ENCODE measurements at places on chromosomes 4 and X.

GRCh38 chrX:63718010-63718694 lies 66.9 kb downstream of the ARHGEF9 start:
- no peak for DNase-seq

- DNase-seq = no peak
These were observed 117.6 kb upstream of the RASGEF1B start for GRCh38 chr4:81589262-81589661.

DNA sequence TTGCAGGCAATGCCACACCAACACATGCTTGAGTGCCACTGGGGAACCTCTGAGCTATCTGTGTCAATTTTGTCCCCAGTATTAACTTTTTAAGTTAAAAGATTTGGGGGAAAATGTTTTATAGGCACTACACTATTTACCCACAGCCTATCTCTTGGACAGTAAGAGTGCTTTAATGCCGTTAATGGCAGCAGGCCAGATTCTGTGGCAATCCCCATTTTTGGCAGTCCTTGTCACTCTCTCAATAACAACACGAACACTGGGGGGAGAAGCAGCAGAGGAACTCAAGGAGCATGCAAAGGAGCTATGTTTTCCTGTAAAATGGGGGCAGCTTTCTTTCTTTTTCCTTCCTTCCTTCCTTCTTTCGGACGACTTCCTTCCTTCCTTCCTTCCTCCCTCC lies 168.6 kb downstream of the NSUN7 start:
- peak; percentile 83 for DNase-seq

- no peak for DNase-seq
These were observed 2095.9 kb downstream of the ARAP2 start for GRCh38 chr4:34148322-34148908.

DNA sequence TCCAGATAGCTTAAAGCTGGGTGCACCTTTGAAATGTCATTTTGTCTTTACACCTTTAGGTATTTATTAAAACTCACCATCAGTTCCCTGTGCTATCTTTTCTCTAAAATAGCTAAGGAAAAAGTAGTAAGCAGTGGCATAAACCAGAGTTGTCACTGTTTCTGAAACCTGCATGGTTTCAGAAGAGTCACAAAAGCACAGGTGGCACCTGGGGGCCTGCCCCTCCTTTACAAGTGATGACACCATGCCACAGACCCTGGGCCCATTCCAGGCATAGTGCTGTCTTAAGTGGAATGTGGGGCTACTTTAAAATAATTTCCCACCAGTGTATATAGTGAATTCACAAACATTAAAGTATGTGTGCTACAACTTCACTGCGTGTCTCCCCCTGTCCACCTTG lies 47.8 kb downstream of the DCUN1D4 start:
- no peak for DNase-seq

GRCh38 chr4:58113126-58113525 lies 1002.9 kb upstream of the IGFBP7 start:
- no peak for DNase-seq

- DNase-seq = no peak
These were observed 109.2 kb downstream of the NSUN7 start for GRCh38 chr4:40858962-40859361.

GRCh38 chr4:7862561-7863192 lies 77.0 kb downstream of the AFAP1 start:
- DNase-seq = peak; percentile 45

DNA sequence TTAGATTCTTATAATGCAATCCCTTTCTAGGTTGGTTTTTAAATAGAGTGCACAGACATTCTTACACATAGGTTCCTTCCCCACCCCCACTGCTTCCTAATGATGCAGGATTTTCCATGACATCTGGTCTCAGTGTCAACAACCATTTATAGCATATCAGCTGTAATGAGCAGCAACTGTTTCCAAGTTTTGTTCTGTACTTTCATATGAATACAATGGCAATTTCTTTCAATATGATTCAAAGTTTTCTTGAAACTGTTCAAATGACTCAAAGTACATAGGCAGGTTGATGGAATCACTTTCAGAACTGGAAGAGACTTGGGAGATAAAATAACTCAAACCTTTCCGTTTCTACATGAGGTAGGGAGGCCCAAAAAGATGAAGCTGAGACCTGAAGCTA lies 220.7 kb downstream of the CAMK2D start:
- peak; percentile 42 for DNase-seq

DNA sequence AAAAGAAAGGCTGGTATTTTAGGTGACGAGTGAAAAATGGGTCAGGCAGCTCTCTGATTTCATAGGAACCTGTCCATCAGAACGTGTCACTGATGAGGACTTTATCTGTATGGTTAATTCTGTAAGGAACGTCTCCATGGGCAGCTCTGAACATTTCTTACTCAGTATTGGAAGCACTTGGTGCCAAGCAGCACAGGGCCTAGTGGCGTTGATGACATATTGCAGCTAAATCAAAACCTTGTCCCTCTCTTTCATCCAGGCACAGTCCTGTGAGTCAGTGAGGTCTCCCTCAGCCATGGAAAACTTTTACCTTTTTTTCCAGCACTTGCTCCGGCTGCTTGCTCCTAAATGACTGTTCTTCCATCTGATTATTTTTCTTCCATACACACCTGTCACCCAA lies 301.9 kb downstream of the DHX15 start:
- no peak for DNase-seq

GRCh38 chr4:168183717-168184571 lies 91.6 kb downstream of the ANXA10 start:
- peak; percentile 53 for DNase-seq

- DNase-seq = no peak
These were observed 46.9 kb downstream of the XIAP start for GRCh38 chrX:123906557-123907316.

DNA sequence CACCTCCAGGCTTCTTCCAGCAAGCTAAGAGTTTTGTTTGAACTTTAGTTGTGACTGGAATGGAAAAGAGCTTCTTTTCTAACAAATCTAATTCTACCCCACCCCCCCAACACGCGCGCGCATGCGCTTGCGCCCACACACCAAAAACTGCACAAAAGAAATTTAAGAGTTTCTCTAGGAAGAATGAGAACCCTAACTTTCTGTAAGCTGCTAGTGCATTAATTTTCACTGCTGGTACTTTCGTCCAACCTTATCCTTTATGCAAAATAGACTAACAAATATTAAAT lies 9.0 kb upstream of the INTU start:
- no peak for DNase-seq

DNA sequence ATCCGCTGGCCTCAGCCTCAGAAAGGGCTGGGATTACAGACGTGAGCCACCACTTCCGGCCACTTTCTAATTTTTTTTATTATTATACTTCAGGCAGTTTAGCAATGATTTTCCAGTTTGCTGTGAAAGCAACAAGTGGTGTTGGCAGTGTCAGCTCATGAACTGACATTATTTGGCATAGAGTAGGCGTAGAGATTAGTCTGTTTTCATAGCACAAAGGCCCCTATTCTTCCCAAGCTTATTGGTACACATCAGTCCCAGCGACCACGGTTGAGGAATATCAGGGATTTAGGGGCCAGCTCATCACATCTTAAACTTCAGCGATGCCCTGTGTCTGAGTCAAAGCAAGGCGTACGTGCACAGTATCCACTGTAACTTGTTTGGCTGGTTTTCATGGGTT lies 53.0 kb upstream of the RASSF6 start:
- no peak for DNase-seq

GRCh38 chr4:156886481-156886880 lies 85.1 kb downstream of the PDGFC start:
- DNase-seq = no peak

- DNase-seq = no peak
These were observed 94.4 kb upstream of the CD99 start for GRCh38 chrX:2596555-2597255.

- no peak for DNase-seq
These were observed 46.7 kb downstream of the REELD1 start for GRCh38 chr4:146261041-146261440.

DNA sequence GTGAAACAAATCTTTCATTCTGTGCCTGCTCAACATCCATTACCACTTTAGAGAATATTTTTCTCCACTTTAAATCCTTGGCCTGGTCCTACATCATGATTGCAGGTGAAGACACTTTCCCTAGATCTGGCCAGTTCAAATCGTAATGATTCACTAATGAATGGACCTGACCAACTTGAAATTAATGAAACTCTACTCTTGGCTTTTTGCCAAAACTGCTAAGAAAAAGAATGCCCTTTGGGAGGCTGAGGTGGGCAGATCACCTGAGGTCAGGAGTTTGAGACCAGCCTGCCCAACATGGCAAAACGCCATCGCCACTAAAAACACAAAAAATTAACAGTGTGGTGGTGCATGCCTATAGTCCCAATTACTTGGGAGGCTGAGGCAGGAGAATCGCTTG lies 1082.6 kb upstream of the LCORL start:
- DNase-seq = no peak

DNA sequence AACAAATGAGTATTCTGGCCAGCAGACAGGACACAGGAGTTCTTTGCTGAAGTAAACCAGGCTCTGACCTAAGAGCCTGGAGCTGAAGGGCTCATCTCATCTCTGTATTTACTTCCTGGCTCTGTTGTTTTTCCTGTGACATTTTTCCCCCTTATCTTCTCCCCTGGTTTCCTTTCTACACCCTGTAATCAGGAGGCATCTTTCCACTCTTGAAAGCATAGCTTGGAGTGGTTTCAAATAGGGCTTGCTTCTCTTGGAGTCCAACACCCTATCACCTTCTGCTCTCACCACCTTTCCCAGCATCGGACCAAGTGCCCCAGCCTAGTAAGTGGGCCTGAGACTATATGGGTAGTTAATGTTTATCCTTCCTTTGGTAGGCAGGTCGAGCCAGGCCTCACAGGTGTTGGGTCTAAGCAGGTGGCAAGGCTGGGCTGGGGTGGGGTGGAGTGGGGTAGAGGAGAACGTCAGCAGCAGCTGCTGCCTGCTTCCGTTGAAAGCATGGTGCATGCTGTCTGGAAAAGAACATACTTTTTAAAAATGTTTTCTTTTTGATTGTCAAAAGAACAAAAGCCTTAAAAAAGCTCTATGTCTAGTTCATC lies 1.2 kb downstream of the DRP2 start:
- no peak for DNase-seq

DNA sequence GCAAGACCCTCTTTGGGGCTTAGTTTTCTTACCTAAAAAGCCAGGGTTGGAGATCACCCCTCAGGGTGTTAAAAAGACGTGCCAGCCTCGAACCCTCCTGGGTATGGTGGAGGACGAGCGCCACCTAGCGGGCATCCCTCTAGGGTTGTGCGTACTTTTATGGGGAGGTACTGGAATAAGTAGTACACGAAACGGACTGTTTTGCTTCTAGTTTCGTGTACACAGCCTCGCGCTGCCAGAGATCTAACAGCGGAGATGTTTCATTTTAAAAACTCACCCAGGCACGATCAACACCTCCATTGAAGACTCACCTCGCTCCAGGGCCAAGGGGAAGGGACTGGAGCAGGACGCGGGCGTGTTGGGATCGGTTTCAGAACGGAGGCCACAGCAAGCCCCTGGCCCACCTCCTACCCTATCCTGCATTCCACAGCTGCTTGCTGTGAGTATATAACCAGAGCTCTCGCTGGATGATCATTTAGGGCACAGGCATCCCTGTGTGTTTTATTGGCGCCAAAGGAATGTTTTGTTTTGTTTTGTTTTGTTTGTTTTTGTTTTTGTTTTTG lies 4.8 kb upstream of the NKX3-2 start:
- DNase-seq = peak; percentile 72

GRCh38 chr4:5157791-5158770 lies 106.8 kb downstream of the STK32B start:
- DNase-seq = no peak

- DNase-seq = peak; percentile 49
These were observed 15.7 kb downstream of the FHL1 start for GRCh38 chrX:136162827-136163570.

- DNase-seq = no peak
These were observed 12.5 kb downstream of the KLHL15 start for GRCh38 chrX:24014388-24015018.

- peak; percentile 72 for DNase-seq
These were observed 77.4 kb downstream of the PLAC1 start for GRCh38 chrX:134580907-134581306.

GRCh38 chr4:80069837-80070731 lies 2.9 kb downstream of the ANTXR2 start:
- peak; percentile 37 for DNase-seq

DNA sequence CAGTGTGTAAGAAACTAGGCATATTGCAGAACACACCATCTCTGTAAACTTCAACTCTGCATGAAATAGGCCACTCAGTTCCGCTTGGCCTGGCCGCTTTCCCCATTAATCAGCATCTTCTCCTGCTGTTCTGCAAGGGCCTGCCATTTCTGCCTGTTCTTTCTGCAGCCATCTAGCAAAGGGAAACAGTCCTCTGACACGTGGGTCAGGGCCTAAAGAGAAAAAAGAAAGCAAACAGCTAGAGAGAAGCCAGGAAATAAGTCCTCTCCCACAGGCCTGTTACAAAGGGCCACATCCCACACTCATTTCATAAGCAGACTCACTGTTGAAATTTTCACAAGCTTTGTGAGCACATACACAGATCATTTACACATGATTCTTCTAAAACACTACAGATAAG lies 130.1 kb downstream of the PDE5A start:
- no peak for DNase-seq

- peak; percentile 44 for DNase-seq
These were observed 67.2 kb downstream of the TBC1D9 start for GRCh38 chr4:140688711-140689598.

DNA sequence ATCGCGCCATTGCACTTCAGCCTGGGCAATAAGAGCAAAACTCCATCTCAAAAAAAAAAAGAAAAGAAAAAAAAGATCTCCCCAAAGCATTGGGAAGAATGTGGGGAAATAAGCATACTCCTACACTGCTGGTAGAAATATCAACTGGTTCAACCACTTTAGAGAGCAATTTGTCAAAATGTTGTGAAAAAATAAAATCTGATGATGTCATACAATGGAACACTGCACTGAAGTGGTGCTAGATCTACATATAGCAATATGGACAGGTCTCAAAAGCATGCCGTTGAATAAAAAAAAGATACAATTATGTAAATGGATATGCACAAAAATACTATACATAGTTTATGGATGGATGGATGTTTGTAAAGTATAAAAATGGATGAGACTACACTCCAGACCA lies 18.3 kb upstream of the HUWE1 start:
- DNase-seq = no peak

- DNase-seq = no peak
These were observed 24.0 kb downstream of the RPA4 start for GRCh38 chrX:96907516-96908272.

DNA sequence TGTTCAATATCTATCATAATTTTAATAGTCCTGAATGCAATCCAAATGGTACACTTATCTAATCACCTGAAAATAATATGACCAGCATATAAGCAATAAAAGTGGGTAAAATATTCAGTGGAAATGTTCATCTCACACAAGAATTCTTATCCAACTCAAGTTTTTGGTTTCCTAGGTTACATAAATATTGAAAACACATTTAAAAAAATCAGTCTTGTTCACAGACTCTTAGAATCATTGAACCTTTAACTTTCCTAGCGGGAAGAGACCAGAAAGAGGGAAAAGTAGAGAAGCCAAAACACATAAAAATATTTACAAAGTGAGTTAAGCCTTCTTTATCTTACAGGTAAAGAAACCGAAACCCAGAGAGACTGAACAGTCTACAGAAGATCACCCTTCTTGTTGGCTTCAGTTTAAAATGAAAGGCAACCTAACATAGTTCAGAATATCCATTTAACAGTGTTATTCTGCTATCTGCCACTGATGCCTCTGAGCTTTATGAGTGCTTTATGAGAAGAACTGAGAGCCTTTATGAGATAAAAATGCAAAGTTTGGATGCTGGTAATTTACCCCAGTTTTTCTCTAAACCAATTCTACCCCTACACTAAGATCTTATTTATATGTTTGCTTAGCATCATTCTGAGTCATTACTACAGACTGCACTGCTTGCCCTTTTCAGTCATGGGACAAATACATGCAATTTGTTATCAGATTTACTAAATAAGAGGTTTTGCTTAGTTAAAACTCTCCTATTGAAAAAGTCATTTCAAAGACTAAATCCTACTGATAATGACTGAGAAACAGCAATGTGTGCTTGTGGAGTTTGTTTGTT lies 453.3 kb upstream of the INTU start:
- no peak for DNase-seq
